ENCODE measurements at places on chromosomes 5 and 9. TPM values are rescaled to one million over a fixed set of nuclear protein-coding genes. Genes with fewer than 3 reads are reported as not detected.

IGIP gene
- 3.9 TPM for total RNA-seq

GM2A gene
- total RNA-seq, result 36.0 TPM

DMRT2 gene
- 1.3 TPM for total RNA-seq

CAMK2A gene
- not detected for total RNA-seq

ADRA1B gene
- not detected for total RNA-seq

FOXI1 gene
- total RNA-seq, result not detected

PTGS1 gene
- 0.27 TPM for total RNA-seq

FIBCD1 gene
- not detected for total RNA-seq

IFNA21 gene
- total RNA-seq, result not detected

EGFL7 gene
- total RNA-seq, result 0.49 TPM

SLC6A3 gene
- not detected for total RNA-seq

SPINK1 gene
- total RNA-seq, result not detected

HAPLN1 gene
- total RNA-seq, result not detected

NTRK2 gene
- total RNA-seq, result 1.5 TPM

OLFML2A gene
- total RNA-seq, result not detected

CDH9 gene
- not detected for total RNA-seq

TMEM252 gene
- total RNA-seq, result not detected

RANBP17 gene
- total RNA-seq, result not detected

MEIKIN gene
- not detected for total RNA-seq

PRUNE2 gene
- total RNA-seq, result 1.6 TPM

PLPP7 gene
- total RNA-seq, result not detected

MLANA gene
- not detected for total RNA-seq

PCDHA4 gene
- total RNA-seq, result not detected

NIPAL4 gene
- total RNA-seq, result 0.54 TPM

GABBR2 gene
- not detected for total RNA-seq

CTXN3 gene
- total RNA-seq, result not detected

OCLN gene
- 0.34 TPM for total RNA-seq

RASGRF2 gene
- 10.8 TPM for total RNA-seq

MRPS2 gene
- 37.0 TPM for total RNA-seq

SEC16A gene
- total RNA-seq, result 92.9 TPM

PCDHGB1 gene
- total RNA-seq, result 0.17 TPM

RFESD gene
- 2.6 TPM for total RNA-seq

DND1 gene
- 3.9 TPM for total RNA-seq
